ENCODE measurements at places on chromosomes 4 and X.

DNA sequence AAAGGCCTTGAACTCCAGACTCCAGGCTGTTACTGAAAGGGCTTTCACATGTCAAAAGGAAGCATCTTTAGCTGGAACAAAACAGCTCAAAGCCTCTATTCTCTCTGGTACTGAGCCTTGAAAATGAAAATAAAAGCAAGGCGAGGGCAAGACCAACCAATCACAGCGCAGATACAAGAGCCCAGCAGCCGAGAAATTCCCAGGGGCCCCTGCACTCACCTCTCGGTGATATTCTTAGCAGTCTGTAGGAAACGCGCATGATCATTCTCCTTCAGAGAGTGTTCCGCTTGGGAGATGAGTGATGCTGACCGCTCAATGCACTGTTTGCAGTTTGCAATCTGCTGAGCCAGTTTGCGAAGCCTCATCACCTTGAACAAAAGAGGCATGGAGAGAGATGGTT, 138.1 kb downstream of the MID1 start:
- no peak for DNase-seq

DNA sequence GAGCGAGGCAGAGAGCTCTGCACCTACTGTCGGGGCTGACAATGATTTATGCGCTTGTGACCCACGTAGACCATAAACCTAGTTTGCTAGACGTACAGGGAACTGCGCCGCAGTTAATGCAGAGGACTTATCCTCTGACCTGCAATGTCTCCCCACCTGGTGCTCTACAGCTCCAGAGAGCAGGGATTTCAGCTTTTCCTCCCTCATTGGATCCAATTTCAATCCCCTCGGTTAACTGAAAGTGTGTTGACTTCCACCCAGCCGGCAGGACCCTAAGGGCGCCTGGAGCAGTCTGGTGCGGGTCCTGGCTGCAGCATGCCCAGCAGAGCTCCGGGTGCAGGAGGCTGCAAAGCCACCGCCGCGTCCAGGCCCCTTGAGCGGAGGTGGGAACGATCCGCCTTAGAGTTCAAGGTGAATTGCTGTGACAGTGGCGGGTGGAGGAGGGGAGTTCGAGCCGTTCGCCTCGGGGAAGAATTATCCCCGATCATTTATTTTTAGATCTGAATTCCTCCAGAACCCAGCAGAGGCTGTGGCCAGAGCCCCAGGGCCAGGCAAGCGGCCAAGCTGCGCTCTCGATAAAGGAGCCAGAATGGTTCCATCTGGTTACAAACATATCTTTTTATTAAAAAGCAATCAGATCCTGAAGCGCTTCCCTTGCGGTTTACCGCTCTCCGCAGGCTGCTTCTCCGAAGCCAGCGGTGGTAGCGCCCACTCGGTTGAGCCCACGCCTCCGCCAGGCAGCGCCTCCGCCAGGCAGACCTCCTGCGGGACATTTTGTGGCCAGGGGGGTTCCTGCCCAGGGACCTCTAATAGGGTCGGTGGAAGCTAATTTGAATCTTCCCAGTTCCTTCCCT, 66.0 kb downstream of the FBXO8 start:
- DNase-seq: no peak

DNA sequence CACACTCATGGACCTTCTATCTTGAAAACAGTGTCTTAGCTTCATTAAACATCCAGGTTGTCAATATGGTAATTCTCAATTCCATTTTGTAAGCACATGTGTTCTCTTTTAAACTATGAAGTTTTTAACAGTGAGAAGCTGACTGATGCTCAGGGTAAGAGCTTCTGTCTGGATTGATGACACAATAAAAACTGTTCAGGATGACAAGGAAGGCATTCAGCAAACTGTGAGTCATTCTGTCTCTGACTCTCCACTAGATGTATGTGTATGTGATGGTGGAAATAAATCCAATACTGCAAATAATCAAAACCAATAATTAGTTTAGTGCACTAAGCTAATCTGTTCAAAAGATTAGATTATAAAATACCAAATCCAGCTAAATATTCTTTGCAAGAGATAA, 115.3 kb upstream of the ARX start:
- no peak for DNase-seq

- DNase-seq: no peak
These were observed 3.4 kb downstream of the TENM3 start for GRCh38 chr4:182246401-182247205.

GRCh38 chr4:41784191-41784979, 35.9 kb upstream of the PHOX2B start:
- DNase-seq: no peak

GRCh38 chrX:71053217-71053621, 14.9 kb downstream of the SNX12 start:
- no peak for DNase-seq

- no peak for DNase-seq
These were observed 48.0 kb downstream of the MAGEA9 start for GRCh38 chrX:149829751-149830191.

GRCh38 chr4:152939621-152940020, 3.5 kb downstream of the FHDC1 start:
- no peak for DNase-seq

Measured in stimulated activated CD4-positive, alpha-beta T cell treated with anti-CD3 and anti-CD28 coated beads, TNF-alpha, amount 100 ng/mL, for 24 hours (primary cell).